ENCODE measurements at places on chromosomes 5 and 9.

DNA sequence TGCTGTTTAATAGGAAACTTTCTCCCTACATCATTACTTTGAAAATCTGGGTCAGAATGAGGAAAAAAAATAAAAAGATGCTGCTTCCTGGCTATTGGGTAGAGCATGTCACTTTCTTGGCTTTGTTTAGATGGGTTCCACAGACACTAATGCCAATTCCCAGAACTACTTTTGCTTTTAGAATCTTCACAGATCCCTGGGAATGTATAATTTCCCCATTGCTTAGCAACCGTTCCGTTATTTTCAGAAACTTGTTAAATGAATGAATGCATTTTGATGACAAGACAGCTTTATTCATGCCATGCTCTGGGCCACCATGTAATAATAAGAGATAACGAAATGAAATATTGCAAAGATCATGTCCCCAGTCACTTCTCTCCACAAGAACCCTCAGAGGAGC lies 126.5 kb upstream of the TRPC7 start:
- DNase-seq: no peak

GRCh38 chr9:135971111-135971766 lies 10.1 kb upstream of the UBAC1 start:
- DNase-seq: no peak

- no peak for DNase-seq
Observed at GRCh38 chr5:7850395-7851239, at the start of gene CFAP90. Gene CFAP90, minus strand, starts transcription at chr5:7851133. Its CDS starts 112 bp downstream, at chr5:7851021.

- DNase-seq: no peak
Observed at GRCh38 chr5:148849461-148849860, 23.1 kb downstream of the ADRB2 start.

DNA sequence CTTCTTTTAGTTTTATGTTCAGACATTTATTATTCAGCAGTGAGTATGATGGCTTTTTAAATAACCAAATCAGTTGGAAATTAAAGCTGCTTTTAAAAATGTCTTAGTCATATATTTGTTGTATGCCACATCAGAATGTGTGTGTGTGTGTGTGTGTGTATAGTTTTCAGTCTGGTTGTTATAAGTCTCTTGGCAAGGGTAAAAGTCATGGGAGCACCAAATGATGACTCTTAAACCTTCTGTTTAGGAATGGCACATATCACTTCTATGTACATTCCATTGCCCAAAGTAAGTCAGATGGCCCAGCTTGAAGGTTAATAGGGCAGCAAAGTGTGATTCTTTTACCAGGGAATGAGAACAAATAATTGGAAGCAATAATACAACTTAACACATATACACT lies 135.9 kb downstream of the RNF180 start:
- DNase-seq: no peak

- no peak for DNase-seq
Observed at GRCh38 chr5:157571357-157571827, 4.2 kb downstream of the ADAM19 start.

- DNase-seq: peak; percentile 87
Observed at GRCh38 chr9:113602126-113603047, 138.9 kb downstream of the RGS3 start.

GRCh38 chr5:134053314-134053839 lies 48.6 kb upstream of the VDAC1 start:
- no peak for DNase-seq

DNA sequence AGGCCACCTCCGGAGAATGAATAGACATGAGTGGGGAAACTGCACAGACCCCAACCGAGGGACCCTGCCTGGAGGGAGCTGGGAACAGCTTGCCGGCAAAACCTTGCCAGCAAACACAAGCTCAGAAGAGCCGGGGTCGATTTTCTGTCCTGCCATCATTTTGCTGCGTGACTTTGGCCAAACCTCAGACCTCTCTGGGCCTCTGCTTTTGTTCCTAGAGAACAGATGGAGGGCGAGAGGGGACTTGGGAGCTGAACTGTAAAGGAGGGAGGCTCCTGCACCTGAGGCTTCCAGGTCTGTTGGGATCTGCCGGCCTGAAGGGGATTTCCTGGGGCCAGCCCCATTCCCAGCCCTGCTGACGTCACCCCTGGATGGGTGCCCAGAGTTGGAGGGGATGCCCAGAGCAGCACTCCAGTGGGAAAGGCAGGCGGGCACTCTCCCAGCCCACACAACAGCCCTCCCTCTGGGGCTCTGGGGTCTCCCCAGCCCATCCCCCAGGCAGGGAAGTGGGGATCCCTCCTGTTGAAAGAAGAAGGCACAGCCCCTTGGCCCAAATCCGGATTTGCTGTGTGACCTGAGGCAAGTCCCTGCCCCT lies 40.4 kb upstream of the SYNPO start:
- no peak for DNase-seq

DNA sequence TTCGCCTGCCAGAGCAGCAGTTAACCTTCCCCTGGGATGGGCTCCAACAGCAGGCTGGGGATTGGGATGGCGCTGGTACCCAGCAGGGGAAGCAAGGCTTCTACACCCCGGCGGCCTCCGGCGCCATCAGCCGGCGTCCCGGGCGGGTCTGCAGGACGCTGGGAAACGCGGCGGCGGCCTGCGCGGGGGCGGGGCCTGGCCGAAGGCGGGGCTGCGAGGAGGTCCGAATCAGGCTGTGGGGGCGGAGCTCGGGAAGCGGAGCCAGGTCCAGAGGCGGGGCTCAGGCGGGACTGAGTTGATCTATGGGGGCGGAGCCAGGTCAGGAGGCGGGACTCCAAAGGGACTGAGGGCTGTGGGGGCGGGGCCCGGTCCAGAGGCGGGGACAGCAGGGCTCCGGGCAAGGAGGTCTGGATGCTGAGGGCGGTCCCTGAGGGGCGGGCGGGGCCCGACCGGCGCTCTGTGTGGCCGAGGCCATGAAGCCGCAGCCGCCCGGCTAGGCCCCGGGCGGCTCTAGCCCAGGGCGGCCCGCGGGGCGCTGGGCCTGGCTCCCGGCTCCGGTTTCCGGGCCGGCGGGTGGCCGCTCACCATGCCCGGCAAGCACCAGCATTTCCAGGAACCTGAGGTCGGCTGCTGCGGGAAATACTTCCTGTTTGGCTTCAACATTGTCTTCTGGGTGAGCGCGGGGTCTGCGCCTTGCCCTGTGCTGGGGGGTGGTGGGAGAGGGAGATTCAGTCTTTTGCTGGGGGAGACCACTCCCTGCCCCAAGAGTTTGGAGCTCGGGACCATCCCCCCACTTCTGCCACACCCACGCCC lies at the start of gene TSPAN17:
TSS of gene TSPAN17 (plus strand) at position 455 of the 813 bp plus-strand sequence. CDS start at position 587, 132 bp downstream.
- DNase-seq: peak; percentile 89

DNA sequence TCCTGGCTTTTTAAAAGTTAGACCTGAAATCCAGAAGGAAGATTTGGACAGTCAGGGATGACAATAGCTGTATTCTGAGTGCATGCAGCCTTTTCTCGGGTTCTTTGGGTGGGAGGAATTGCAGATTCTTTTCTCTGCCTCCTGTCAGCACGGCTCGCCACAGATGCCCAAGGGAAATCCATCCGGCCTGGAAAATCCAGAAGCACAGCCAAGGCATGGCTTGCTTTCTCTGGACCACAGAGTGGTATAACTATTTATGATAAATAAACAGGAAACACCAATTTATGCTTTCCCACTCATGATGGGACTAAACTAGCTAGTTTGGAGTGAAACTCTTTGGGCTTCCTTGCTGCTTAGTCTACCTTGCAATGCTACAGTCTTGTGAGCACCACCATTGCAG lies 59.1 kb downstream of the C9orf152 start:
- no peak for DNase-seq

GRCh38 chr9:80732506-80732905 lies 956.8 kb downstream of the TLE1 start:
- no peak for DNase-seq

DNA sequence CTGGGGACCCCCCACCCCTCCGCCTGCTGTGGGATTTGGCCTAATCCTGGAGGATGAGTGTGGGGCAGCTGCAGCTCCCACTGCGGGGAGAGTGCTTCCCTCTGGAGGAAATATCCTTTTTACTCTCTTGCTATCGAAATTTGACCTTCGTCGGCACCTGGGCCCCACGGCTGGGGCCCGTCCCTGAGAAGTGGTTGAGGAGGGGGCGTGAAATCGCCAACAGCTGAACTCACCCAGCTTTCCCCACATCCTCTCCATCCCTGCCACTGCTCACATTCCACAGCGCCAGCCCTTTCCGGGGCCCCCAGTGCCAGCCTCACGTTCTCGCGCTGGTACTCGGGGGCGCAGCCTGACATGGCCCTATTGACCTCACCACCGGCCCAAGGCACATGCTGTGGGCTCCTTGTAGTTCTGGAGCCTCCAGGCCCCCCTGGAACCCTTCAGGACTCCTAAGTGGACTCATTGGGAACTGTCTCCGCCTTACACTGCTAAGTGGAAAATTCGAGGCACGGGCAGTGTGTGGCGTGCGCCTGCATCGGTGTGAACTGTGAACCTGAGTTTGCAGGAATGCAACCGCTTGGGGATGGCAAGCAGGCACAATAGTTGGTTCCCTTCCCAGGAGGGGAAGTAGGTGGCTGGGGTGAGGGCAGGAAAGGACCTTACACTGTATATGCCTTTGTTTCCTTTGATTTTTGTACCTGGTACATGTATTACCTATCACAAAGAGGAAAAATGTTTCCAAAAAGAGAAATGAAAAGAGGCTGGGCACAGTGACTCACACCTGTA lies 19.2 kb downstream of the FGFR4 start:
- DNase-seq: no peak

- no peak for DNase-seq
Observed at GRCh38 chr5:60514152-60514551, 185.8 kb downstream of the DEPDC1B start.

- no peak for DNase-seq
Observed at GRCh38 chr5:45796959-45797553, 100.9 kb upstream of the HCN1 start.

GRCh38 chr9:72633966-72634365 lies 112.6 kb downstream of the TMC1 start:
- no peak for DNase-seq

- peak; percentile 50 for DNase-seq
Observed at GRCh38 chr5:6822068-6822467, 108.8 kb downstream of the TENT4A start.

DNA sequence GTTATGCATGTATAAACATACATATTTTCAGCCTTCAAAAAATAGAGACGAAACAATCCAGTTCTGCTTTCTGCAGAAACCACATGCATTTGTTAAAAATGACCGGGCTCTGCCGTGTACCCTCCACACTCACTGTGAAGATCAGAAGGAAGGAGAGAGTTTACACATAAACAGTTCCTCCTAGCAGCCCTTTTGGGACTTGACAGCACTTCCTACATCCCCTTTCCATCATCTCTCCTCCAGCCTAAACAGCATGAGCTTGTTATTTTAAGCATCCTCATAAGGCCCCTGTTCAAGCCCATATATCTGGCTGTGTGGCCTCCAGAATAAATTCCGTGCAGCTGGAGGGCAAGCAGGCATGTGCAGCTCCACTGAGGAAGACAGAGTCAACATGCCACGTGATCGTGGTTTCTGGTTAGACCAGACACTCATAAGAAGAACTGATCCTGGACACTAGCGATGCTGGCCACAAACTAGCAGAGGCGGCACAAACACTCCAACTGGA lies 42.2 kb downstream of the NIPAL4 start:
- DNase-seq: no peak
